ENCODE measurements at places on chromosomes 13 and 19. TPM values are rescaled to one million over a fixed set of nuclear protein-coding genes. Genes with fewer than 3 reads are reported as not detected.

DNA sequence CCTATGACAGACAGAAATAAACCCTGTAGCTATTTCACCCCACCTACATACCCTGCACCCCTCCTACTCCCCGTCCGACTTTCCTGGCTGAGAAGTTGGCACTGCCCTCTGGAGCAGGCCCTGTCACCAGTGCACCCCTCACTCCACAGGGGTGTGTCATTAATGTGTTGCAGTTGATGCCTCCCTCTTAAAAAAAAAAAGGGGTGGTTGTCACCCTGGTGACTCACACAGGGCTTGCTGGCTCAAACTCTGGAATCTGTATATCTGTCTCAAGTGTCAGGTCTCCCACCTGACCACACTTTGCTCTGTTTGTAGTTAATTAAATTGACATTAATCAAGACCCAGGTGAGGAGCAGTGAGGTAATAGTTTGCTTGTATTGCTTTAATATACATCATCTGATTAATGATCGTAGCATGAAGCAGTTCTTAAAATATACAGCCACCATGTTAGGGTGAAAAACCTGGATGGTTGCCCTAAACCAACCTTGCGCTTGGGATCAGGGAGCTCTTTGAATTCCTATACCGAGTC is 2.0 kb upstream of the GATAD2A start:
- DNase-seq = no peak

DNA sequence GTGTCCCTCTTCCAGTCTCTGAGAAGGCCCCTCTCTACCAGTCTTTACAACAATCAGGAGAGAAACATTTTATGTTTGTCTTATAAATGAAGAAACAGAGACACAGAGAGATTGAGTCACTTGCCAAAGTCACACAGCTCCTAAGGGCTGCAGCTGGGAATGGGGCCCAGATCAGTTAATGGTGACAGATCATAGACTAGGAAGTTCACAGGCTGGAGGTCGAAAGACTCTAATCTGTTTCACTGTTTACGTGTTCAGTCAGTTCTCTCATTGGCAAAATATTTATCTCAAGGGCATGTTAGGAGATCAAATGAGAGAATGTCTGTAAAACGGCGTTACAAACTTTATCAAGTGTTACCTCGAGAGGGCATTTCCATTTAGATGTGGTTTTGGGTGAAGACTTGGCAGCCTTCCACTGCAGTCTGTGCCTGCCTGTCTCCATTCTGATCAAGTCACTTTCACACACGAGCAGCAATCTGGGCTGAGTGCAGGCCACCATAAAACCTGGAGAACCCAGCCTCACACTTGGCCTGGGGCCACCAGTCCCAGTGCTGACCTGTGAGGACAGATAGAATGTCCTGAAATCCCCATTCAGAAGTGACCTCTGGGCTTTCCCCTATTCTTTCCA is 65.1 kb downstream of the SIAH3 start:
- DNase-seq = no peak

FXYD3 gene
- total RNA-seq = not detected

ZNF526 gene
- 13.9 TPM for total RNA-seq
